ENCODE measurements at places on chromosomes 1 and 21.

GRCh38 chr21:42027085-42027821 is 17.1 kb upstream of the ZBTB21 start:
- DNase-seq, result no peak

- DNase-seq, result no peak
Observed at GRCh38 chr1:60265560-60266535, 192.3 kb upstream of the C1orf87 start.

DNA sequence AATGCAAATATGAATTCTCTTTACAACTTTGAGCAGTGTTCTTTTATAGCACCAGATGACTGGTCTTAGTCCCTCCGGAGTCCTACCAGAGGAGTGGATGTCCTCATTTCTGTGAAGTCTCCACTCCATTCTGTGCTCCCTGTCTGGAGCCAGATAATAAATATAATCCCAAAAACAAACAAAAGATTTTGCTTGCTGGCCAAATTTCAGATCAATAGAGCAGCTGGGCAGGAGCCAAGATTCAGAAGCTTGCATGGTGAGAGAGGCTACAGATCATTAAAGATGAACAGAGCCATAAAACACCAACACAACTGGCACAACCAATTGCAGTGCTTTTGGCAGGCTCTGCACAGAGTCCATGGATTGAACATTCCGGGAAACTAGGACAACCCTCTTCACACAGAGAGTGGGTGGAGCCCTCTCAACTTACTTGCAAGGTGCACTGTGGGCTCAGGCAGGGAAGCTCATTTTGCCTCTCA is 231.5 kb upstream of the SNX7 start:
- DNase-seq, result no peak

- no peak for DNase-seq
Observed at GRCh38 chr1:2592672-2593071, 6.1 kb downstream of the PRXL2B start.

- DNase-seq, result no peak
Observed at GRCh38 chr1:172136925-172137324, 283.6 kb upstream of the C1orf105 start.
